ENCODE measurements at places on chromosomes 7 and 10.

DNA sequence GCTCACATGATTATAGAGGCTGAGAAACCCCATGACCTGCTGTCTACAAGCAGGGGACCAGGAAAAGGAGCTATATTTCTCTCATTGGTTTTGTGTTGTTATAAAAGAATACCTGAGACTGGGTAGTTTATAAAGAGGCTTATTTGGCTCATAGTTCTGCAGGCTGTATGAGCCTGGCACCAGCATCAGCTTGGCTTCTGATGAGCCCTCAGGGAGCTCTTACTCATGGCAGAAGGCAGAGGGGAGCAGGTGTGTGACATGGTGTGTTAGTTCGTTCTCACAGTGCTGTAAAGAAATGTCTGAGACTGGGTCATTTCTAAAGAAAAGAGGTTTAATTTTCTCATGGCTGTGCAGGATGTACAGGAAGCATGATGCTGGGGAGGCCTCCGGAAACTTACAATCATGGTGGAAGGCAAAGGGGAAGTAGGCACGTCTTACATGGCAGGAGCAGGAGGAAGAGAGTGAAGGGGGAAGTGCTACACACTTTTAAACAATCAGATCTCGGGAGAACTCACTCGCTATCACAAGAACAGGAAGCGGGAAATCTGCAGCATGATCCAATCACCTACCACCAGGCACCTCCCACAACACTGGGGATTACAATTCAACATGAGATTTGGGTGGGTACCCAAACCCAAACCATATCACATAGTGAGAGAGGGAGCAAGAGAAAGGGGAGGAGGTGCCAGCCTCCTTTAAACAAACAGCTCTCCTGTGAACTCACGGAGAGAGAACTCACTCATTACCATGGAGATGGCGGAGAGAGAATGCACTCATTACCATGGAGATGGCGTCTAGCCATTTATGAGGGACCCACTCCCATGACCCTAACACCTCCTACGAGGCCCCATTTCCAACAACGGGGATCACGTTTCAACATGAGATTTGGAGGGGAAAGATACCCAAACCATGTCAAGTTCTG is 133.4 kb downstream of the JCAD start:
- DNase-seq, result no peak

- DNase-seq, result no peak
Observed at GRCh38 chr10:70773461-70773860, 11.7 kb downstream of the TBATA start.

DNA sequence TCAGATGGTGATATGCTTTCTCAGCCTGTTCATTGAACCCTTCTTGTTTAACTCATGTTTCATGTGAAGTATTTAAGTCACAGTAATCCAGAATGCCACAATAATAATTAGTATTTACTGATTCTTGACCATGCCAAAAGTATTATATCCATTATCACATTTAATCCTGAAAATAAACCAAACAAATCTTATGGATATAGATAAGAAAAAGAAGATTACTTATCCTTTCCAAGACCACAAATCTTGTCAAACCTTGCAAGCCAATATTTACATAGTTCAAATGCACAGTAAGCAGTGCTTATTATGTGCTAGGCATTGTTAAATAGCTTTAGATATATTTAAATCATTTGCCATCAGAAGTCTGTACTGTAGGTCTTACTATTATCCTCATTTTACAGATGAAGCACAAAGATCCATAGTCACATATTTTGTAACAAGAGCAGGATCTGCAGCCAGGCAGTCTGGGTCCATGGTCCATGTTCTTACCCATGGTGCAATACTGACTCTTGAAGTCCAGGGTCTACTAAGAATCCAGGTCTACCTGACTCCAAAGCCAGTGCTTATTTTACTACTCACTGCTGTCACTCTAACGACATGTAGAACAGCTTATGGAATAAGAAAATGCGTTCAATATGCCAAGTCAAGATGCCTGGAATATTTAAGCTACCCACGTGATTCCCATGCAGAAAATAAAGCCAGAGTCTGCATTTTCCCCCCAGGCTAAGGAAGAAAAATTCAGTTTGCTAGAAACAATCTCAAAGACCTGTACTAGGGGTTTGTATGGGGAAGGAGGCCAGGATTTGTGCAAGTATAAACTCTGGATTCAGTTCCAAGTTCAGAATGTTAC is 984.8 kb upstream of the LRRTM3 start:
- DNase-seq, result no peak

DNA sequence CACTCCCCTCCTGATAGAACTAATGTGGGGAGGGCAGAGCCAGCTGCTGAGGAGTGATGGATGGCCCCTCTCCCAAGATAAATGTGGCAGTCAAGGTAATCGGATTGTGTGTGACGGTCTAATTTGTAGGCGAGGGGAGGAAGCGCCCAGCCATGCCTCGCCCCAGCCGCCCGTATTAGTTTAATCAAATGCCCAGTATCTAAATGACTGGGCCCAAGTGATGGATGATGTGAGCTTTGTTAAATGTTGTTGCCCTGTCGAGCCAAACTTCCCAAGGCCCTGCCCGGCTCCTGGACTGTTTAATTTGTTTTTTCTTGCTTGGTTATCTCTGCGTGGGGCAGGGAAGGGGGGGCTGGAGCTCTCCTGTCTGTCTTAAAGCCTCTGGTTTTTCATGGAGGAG is 88.4 kb upstream of the PPIF start:
- DNase-seq, result no peak

GRCh38 chr10:966466-967235 is 21.6 kb upstream of the GTPBP4 start:
- no peak for DNase-seq
